NCI-H1417 treated with DMSO at 0.1 percent for 48 hours (cell line): ENCODE measurements at places on chromosomes 2 and 18.

GRCh38 chr2:233492751-233493150 is 73.8 kb downstream of the USP40 start:
- DNase-seq: no peak

DNA sequence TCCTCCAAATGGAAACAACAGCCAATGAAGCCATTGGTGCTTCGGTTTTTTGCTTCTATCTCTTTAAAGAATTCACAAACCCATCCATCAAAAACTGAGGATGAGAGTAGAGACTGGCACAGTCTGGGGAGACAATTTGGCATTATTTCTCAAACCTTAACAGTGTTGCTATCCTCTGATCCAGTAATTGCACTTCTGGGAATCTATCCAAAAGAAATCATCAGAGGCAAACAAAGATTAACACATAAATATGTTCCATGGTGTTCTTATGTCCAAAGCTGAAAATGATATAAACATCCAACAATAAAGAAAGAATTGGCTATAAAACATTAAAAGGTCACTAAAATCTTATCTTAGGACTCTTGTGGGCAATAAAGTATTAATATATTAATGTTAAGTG is 35.1 kb downstream of the REEP1 start:
- DNase-seq: no peak

GRCh38 chr18:5993938-5994337 is 98.6 kb upstream of the TMEM200C start:
- DNase-seq: no peak

DNA sequence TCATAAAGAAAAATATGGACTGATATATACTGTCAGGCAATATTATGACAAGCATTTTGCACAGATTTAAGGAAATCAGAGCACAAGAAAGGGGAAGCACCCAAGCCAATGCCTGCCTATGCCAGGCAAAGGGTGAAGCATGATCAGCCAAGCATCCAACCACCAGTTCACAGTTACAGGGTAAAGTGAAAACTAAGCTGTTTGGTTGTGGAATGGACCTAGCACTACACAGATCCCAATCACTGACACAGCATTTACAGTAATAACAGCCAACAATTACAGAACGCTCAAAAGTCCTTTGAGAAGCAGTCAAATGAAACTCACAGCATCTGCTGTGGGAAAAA is 90.3 kb downstream of the SP3 start:
- no peak for DNase-seq

DNA sequence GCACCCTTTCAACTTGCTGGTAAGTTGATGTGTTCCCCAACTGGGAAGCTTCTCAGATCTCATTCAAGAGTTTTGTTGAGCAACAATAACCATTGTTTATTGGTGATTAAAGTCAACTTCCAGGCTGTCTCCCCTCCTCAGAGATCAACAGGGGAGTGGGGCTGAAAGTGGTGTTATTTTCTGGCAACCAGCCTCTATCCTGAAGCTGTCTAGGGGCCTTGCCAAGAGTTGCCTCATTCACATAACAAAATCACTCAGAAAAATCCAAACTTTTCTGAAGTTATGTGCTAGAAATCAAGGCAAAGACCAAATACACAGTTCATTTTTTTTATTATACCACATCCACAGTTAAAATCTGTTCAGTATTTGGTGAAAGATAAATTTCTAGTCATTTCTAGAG is 788.4 kb downstream of the LRRTM4 start:
- DNase-seq: no peak

DNA sequence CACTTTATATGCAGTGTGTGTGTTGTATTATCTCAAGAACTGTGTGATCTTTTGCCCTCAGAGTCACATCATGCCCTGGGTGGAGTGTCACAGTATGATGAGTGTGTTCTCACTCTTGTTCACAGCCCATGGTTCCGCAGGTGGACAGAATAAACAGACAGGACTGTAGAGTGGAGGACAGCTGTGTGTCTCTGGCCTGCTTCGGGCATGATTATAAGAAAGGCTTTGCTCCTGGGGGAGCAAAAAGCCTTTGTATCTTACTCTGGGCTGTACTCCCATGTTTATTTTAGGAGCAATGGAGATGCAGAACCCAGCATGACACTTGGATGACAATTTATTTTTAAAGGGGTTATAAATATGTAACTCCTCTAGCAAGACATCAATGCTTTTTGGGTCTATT is 371.7 kb upstream of the MEX3C start:
- DNase-seq: peak; percentile 32

DNA sequence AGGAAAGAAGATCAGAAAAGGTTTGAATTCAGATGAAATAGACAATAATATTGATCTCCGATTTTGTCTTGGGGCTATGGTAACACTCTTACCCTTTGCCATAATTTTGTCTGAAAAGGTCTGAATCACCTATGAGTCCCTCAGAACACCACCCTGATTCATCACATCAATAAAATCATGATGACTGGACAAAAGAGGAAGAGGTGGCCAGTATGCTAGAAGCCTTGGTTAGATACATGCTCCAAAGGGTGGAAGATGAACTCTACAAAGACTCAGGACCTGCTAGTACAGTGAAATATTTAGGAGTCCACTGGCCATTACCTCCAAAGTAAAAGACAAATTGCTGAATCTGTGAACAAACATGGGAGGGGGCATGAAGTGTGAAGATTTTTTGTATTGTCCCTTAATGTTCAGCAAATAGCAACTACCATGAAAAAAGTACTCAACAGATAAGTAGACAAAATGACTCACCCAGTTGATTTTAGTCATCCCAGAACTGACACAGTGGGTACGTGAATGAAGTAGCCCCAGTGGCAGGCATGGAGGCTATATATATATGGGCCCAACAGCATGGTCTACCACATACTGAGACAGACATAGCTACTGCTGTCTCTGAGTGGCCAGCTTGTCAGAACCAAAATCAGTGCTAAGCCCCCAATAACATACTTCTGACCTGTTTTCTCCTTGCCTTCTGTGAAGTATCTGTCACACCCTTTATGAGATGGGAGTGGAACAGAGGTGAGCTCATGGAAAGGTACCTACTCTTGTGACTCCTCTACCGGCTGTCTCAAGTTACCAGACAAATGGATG is 36.5 kb upstream of the GLS start:
- no peak for DNase-seq

GRCh38 chr2:42414648-42415047 is 53.6 kb upstream of the COX7A2L start:
- no peak for DNase-seq

DNA sequence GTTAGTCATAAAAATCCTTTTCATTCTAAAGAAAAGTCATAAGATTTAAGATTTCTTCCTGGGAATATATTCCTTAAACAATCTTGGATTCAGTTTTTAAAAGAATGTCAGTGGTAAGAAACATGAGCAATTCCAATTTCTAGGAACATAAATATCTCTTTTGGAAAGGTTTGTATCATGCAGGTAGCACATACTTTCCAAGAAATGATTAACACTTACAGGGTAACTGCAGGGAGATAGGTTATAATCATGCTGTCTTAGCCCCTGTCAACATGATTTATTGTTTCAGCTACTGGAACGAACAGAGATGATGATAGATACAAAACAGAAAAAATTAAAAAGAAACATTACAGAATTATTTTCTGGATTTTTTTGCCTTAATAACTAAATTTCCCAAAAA is 1537.7 kb downstream of the LRP1B start:
- DNase-seq: peak; percentile 7

DNA sequence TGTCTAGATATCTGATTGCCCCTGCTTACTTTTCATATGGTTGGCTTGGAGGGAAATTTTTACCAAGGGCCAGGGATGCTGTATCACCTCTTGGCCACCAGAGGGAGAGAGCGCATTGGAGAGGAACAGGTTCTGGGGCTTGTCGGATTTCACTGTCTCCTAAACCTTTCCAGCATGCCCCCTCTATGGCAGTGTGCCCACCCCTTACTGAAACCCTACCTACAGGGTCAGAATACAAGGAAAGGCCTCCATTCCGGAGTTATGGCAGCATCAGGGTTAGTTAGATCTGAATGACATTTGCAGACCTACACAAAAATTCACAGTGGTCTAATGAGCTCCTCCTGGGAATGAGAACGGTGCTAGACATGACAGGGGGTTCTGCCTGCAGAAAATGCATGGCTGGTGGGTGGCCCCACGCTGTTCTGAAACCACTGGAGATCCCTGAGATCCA is 5.8 kb downstream of the SLC14A2 start:
- DNase-seq: no peak

GRCh38 chr2:109226128-109226527 is 97.1 kb downstream of the SH3RF3 start:
- no peak for DNase-seq

- no peak for DNase-seq
Observed at GRCh38 chr2:179569831-179570233, 291.6 kb downstream of the ZNF385B start.

GRCh38 chr18:46042571-46043123 is 29.4 kb downstream of the PSTPIP2 start:
- no peak for DNase-seq

- no peak for DNase-seq
Observed at GRCh38 chr2:197934261-197934933, 130.0 kb downstream of the PLCL1 start.

DNA sequence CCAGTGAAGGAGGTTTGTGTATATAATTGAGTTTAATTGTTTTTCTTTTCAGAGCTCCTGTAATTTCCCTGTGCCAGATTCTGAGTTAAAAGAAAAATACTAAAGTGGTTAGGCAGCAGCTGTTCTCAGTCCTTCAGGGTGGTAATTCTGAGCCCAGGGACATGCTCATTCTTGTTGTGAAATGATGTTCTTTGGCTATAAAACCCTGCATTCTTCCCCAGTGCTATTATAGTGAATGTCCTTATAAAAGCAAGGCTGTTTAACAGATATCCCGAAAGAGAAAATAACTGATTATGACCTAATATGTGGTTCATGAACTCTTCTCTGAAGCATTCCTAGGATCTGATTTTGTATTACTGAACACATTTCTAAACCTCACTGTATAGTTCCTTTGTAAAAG is 34.0 kb downstream of the ADAM23 start:
- peak; percentile 46 for DNase-seq

DNA sequence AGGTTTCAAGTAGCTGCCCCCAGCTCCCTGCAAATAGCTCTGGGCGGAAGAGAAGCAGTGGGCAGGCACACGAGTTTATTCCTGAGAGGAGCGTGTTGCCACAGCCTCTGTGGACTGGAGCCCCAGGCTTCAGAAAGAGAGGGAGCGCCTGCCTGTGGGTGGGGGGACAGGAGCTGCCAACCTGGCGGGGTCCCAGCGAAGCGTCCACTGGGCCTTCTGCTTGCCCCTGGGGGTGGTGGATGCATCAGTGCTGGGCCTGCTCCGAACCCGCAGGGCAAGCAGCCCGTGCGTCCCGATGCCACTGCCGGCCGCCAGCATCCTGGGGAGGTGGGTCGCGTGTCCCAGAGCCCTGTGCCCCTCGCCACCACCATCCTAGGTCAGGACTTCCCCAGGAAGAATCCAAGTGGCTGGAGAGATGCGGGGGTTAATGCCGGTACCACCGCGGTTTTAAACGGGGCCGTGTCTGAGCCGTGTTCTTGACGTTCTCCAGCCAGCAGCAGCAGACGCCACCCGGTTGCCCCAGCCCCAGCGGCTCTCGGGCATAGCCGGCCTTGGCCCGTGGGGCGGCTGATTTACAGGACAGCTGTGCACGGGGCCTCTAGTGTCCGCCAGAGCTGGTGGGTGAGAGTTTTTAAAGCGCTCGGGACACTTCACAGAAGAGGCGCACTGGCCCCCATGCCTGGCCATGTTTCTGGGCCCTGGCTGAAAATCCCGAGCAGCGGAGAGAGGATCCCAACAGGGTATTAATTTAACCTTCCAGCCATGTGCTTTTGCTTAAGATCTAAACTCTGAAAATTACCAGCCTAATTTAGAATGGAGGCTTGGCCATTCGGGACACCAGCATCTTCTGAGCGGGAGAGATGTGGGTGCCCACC is 84.7 kb downstream of the NFATC1 start:
- DNase-seq: no peak

DNA sequence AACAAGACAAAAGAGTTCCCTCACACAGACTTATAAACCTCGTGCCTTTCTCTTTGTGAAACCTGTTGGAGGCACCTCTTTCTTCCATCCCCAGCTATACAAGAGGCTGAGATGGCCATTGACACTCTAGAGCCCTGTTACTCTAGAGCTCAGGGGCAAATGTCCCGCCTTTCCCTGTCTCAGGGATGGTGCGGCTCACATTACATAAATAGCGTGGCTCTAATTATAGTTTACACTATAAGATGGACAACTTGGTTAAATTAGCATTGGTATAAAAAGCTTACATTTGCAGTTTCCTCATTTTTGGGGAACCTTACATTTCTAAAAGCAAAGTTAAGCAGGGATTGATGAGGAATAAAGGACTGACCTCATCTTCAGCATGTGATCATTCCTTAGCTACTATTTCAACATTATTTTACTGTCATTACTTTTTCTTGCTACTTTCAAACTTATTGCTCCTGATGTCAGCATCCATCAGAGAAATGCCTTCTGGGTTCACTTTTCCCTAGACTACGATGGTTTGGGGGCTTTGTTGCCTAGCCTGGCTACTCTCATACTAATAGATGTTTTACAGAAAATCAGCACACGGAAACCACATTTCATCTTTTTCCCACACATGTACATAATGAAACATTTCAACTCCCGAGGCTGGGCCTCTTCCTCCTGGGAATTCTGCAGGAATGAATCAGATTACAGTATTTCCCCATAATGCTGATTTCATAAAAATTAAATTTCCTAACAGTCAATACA is 40.4 kb downstream of the FTCDNL1 start:
- no peak for DNase-seq

DNA sequence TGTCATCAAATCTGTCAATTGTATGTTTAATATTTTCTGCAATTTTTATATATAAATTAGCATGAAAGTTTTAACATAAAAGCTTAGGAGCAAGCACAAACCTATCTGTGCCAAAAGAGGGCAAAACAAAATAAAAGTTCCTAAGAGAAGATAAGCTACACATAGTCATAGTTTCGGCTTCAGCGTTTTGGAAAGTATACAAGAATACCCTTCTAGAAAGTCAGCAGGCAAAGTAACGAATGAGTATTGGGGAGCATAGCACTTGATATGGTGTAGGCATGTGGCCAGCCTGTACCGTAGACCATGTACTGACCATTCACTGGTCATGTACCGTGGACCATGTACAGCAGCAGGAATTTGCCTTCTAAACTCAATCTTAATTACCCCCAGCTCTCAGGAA is 156.1 kb downstream of the TMEM247 start:
- no peak for DNase-seq

GRCh38 chr2:38164881-38165280 is 88.9 kb upstream of the CYP1B1 start:
- DNase-seq: no peak

DNA sequence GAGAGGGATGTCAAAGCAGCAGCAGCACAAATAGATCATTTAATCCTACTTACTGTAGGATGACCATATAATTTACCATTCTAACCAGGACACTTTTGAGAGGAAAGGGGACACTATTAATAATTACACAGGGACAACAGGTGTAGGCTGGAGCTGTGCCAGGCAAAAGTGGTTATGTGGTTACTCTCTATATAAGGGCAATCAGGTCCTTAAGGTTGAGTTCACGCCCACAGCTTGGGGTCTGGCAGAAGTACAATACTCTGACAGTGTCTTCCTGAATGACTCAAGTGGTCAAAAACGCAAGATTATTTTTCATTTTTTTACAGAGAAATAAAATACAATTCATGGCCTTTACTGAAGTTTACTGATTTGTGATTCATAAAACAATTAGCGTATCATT is 2.8 kb downstream of the PREPL start:
- peak; percentile 75 for DNase-seq
